Lung microvascular endothelial cell (primary cell): ENCODE measurements at places on chromosomes 1 and 21. TPM values are rescaled to one million over a fixed set of nuclear protein-coding genes. Genes with fewer than 3 reads are reported as not detected.

DNA sequence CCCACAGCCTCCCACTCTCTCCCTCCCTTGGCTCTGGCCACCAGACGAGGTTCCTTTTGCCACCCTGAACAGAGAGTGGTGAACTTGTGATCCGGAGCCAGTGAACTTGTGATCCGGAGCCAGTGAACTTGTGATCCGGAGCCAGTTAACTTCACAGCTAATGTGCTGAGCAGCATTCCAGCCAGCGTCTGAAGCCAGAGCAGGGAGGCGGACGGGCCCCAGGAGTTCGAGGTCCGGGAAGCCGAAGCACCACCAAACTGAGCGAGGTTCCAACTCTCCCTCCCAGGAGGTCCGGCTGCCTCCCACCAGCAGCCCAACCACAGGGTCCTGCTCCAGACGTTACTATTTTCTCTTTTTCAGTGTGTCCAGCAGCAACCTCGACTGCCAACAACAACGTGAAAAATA is 85.8 kb downstream of the SYF2 start:
- no peak for DNase-seq

DNA sequence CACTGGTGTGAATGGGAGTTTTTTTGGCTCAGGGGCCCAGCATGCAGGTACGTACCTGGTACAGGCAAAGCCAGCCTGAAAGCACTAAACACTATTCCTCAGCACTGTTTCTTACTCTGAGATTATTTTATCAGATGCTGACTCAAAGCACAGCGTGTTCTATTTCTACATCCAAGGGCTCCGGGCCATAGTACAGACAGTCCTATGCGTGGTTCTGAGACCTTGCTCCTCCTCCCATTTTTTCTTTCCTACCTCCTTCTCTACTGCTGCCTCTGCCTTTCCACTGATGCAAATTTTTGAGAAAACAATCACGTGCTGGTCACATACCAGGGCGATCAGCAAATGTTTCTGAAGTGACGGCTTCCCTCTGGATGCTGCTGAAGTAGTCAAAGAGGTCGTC is 36.3 kb downstream of the PDPN start:
- no peak for DNase-seq

- DNase-seq: peak; percentile 50
Measured at GRCh38 chr1:111032295-111032897, 68.7 kb upstream of the LRIF1 start.

- DNase-seq: no peak
Measured at GRCh38 chr21:38277501-38278131, 20.8 kb downstream of the KCNJ15 start.

DNA sequence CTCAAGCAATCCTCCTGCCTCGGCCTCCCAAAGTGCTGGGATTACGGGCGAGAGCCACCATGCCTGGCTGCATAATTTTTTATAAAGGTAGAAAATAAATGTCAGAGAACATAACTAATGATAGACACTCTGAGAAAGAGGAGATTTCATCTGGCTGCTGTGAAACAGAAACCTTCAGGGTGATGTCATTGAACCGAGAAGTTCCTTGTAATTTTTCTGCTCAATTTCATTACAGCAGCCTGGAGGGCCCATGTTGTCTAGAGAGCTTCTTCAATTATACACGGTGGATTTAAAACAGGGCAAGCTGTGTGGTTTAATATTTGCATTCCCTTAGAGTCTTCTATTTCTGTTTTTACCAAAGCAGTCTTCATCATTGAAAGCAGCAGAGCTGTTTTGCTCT is 64.3 kb upstream of the MORC3 start:
- DNase-seq: no peak

- DNase-seq: no peak
Measured at GRCh38 chr1:167223144-167224103, 2.7 kb downstream of the POU2F1 start.

Gene SLC44A3
- total RNA-seq: 2.0 and 4.8 TPM in 2 replicates

DNA sequence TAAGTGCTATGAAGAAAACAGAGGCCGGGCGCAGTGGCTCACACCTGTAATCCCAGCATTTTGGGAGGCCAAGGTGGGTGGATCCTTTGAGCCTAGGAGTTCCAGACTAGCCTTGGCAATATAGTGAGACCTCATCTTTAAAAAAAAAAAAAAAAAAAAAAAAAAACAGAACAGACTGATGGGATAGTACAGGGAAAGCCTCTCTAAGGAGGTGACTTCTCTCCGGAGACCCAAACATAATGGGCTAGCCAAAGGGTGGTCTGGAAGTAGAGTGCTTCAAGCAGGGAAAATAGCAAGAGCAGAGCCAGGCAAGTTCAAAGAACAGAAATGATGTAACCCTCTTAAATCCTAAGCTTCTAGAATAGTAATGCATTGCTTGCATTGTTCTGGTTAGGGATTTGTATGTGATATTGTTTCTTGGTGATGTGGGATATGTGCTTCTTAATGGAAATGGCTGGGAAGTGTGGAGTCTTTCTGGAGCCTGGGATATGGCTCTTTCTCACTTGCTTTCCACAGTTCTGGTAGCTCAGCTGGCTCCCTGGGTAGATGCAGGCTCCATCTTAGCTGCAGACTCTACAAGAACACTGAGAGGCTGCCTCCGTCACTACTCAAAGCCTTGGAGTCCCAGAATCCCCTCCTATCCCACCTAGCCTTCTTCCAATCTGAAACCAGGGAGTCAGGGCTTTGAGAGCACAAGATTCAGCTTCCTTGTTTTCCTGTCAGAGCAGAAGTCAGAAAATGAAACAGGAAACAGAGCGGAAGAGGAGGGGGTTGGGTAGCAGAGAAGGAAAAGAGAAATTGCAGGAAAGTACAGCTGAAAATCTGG is 1.9 kb upstream of the PIGV start:
- peak; percentile 60 for DNase-seq

GRCh38 chr1:115654125-115654524 is 12.4 kb downstream of the VANGL1 start:
- DNase-seq: no peak

GRCh38 chr1:230752407-230752806 is 5.2 kb downstream of the CAPN9 start:
- DNase-seq: no peak

Gene TRIM63
- under 0.01 TPM in 1 of 2 replicates, not detected in the other for total RNA-seq

GRCh38 chr1:206117151-206117948 is at the start of gene AVPR1B:
TSS of gene AVPR1B (minus strand) at chr1:206117388. CDS start at chr1:206116890, 498 bp downstream.
- DNase-seq: peak; percentile 23

DNA sequence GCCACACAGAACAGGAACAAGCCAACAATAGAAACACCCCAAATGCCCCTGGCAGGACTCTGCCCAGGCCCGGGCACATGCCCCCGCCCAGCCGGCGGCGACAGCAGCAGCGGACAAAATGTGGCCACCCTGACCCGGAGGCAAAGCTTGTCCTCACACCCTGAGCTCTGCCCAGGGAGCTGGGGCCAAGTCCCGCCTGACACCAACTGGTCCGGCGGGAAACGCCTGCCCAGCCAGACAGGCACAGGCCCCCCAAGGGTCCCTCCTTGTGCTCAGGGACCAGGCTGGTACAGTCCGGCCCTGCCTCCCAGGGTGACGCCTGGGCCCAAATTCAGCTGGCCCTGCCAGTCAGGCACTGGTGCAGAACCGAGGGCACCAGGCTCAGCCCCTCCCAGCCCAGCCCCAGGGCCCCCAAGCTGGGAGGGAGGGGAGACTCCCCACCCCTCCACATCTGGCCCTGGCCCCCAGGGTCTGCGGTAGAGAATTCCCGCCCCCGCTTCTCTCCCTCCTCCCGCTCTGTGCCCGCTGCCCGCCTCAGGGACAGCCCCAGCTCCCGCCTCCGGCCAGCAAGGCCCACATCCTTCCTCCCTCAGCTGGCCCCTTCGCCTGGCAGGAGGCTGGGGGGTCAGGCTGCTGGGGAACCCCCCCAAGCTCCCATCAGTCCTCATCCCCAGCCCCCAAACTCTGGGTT is 2.0 kb downstream of the AHDC1 start:
- no peak for DNase-seq

Gene FALEC
- total RNA-seq: not detected in 2 replicates

GRCh38 chr1:227887697-227888403 is 59.9 kb downstream of the WNT9A start:
- peak; percentile 68 for DNase-seq

DNA sequence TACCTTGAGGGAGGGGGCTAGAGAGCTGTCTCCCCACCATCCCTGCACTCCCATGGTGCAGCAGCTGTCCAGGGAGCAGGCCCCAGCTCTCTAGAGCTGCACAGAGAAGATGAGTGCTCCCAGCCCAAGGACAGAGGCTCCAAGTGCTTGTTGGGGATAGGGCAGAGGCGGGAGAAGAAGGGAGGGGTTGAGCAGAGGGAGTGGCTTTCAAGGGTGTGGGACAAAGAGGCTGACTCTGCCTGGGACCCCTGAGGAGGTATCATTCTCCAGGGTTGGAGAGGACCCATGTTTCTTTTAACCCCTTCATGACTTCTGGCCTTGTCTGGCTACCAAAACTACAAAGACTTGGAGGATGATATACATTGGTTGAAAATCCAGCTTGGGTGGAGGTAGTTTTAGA is 14.6 kb downstream of the FOXD2 start:
- DNase-seq: no peak

GRCh38 chr1:157978586-157979403 is 14.7 kb upstream of the KIRREL1 start:
- DNase-seq: no peak

Gene CLDN8
- total RNA-seq: not detected in 2 replicates

DNA sequence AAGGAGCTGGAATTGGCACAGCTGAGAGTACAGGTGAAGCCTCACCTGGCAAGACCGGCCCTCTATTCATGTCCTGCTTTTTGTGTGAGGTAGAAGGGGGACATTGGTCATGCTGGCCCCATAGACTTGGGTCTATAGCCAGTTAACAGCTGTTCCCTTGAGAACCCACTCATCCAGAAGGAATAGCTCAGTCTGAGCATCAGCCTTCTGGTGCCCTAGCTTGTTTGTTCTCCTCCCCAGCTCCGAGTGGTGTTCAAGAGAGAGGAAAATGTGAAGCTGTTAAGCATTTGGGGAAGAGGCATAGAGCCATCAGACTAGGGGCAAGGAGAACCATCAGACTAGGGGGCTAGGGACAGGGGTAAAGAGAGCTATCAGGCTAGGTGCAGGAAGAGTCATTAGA is 290.9 kb downstream of the SIPA1L2 start:
- DNase-seq: no peak

Gene KRTAP10-1
- total RNA-seq: not detected in 2 replicates

Gene SLC44A5
- total RNA-seq: 0.99 and 2.2 TPM in 2 replicates

- DNase-seq: peak; percentile 76
Measured at GRCh38 chr1:212749821-212750535, 41.6 kb downstream of the NSL1 start.

- DNase-seq: no peak
Measured at GRCh38 chr1:65021795-65022194, 55.4 kb upstream of the JAK1 start.

- no peak for DNase-seq
Measured at GRCh38 chr1:156478250-156478627, 22.3 kb downstream of the MEF2D start.

GRCh38 chr21:44815225-44815624 is 2.6 kb downstream of the SUMO3 start:
- no peak for DNase-seq

Gene CRYAA
- not detected in 2 replicates for total RNA-seq

DNA sequence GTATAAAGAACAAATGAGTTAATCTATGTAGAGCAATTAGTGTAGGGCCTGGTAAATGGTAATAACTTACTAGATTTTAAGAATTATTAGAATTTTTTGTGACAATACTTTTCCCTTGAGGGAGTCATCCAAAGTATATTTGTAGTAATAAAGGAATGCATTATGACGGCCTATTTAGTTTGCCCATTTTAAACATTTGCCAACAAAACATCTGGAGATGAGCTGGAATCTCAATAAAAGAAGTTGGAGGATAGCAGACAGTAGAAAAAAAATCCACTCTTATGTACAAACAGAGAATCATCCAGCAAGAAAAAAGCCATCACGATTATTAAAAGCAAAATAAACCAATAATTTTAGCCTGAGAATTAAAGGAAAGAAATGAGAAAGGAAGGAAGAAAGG is 567.3 kb upstream of the ADAMTS5 start:
- no peak for DNase-seq

- DNase-seq: peak; percentile 95
Measured at GRCh38 chr1:156122519-156123355, 8.2 kb downstream of the LMNA start.

DNA sequence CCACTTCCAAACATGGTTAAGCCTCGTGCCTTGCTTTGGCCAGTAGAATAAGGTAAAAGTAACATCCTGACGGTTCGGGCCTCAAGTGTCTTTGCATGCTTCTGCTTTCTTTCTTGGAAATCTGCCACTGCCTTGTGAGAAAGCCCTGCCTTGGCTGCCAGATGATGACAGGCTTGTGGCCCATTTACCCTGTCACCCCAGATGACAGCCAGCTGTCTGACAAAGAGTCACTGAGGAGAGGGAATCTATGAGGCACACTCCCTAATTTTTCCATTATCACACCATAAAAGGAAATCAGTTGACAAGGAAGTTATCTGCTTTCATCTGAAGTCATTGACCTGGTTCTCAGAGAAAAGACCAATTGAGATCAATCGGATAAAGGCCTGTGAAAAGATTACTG is 199.8 kb downstream of the USH2A start:
- DNase-seq: no peak

GRCh38 chr1:172266528-172267174 is 153.8 kb upstream of the C1orf105 start:
- no peak for DNase-seq

DNA sequence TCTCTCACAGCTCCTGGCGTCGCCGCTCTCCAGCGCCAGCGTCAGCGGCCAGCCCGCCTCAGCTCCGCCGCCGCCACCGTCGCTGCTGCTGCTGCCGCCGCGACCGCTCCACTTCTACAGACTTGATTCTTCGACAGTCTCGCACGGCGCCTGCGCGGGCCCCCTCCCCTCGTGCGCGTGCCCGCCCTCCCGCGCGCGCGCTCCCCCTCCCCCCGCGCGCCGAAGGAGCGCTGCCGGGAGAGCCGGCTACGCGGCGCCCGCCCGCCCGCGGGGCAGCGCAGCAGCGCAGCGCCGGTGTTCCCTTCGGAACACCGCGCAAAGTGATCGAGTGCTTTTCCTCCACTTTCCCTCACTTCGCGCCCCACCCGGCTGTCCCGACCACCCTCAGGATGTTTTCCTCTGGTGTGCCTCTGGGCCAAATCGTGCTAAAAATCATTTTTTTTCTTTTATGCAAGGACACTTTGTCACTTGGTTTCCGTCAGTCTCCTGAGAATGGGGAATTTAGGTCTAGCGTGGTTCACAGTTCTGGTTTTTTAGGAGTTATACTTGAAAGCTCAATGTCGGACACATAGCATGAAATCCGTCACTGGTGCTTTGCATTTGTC is at the start of gene IRF2BP2:
Gene IRF2BP2, minus strand, starts transcription at position 118 of the 605 bp plus-strand sequence. CDS start 684 bp downstream, outside the sequence.
- peak; percentile 93 for DNase-seq

Gene CHRNB2
- total RNA-seq: under 0.01 TPM in 1 of 2 replicates, not detected in the other

Gene RGS16
- total RNA-seq: 0.65 and 1.4 TPM in 2 replicates

Gene AKR7A2
- 42.1 and 48.6 TPM in 2 replicates for total RNA-seq

Gene LCE2A
- not detected in 2 replicates for total RNA-seq

GRCh38 chr1:208166340-208167138 is 77.6 kb downstream of the PLXNA2 start:
- DNase-seq: no peak

GRCh38 chr1:228377664-228378089 is 29.0 kb downstream of the TRIM11 start:
- no peak for DNase-seq

Gene FAM78B
- under 0.01 and 0.40 TPM in 2 replicates for total RNA-seq

- no peak for DNase-seq
Measured at GRCh38 chr21:45488931-45489721, 53.1 kb downstream of the SLC19A1 start.

Gene KCNA3
- total RNA-seq: not detected in 2 replicates

- DNase-seq: no peak
Measured at GRCh38 chr1:241592273-241592958, 47.8 kb downstream of the CHML start.

GRCh38 chr21:43369596-43370090 is 57.3 kb downstream of the SIK1 start:
- no peak for DNase-seq

GRCh38 chr1:51234721-51235425 is 1.2 kb upstream of the RNF11 start:
- peak; percentile 22 for DNase-seq

Gene RNU1-2
- total RNA-seq: under 0.01 and 5,258 TPM in 2 replicates

Gene NTNG1
- under 0.01 TPM in 1 of 2 replicates, not detected in the other for total RNA-seq
